ENCODE measurements at places on chromosomes 4 and X.

DNA sequence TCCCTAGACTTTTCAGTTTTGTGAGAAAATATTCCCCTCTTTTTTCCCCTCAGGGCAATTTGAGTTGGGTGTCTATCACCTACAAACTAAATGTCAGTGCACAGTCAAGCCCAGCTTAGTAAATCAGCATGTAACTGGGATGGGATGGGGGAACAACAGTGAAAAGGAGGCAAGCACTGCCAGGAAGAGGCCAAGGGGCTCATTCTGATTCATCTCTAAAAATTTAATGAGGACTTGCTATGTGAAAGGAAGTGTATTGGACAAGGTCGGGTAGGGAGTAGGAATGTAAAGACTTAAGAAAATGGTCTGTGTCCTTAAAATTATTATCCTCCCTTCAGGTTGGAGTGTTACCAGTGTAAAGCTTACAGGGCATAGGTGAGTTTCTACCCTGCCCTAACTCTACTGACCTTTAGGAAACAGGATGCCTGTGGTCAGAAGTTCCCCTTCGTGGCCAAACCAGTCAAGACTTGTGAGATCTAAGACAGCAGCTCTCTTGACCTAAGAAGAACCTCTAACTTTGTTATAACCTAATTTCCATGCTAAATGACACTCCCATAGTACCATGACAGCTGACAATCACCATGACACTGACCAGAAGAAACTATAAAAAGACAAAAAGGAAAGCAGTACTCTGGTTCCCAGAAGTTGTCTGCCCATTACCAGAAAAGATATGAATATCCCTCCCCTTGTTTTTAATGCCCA, 194.4 kb upstream of the LDB2 start:
- H3K27ac ChIP-seq: no peak overlapping the region
- no peak for DNase-seq
- peaks cover 8% of the 10 kb centered on the region for H3K4me1 ChIP-seq
- no peak overlapping the region for H3K4me3 ChIP-seq
- no peaks in the 10 kb centered on the region for H3K27me3 ChIP-seq

GRCh38 chr4:153146961-153147360, 57.3 kb upstream of the TRIM2 start:
- H3K36me3 ChIP-seq: no peaks in the 10 kb centered on the region
- H3K4me1 ChIP-seq: peaks cover 9% of the 10 kb centered on the region
- no peak for DNase-seq
- H3K27ac ChIP-seq: no peak overlapping the region

- H3K27me3 ChIP-seq: no peaks in the 10 kb centered on the region
- DNase-seq: no peak
- H3K4me1 ChIP-seq: peaks cover 8% of the 10 kb centered on the region
- peak overlapping the region; percentile 84 for H3K27ac ChIP-seq
- peak overlapping the region; percentile 53 for H3K4me3 ChIP-seq
- peaks cover 13% of the 10 kb centered on the region for H3K36me3 ChIP-seq
Observed at GRCh38 chr4:145103496-145103895, 5.4 kb downstream of the ABCE1 start.

- H3K27me3 ChIP-seq: peaks cover 4% of the 10 kb centered on the region
- H3K36me3 ChIP-seq: no peaks in the 10 kb centered on the region
- no peak overlapping the region for H3K27ac ChIP-seq
- H3K4me3 ChIP-seq: no peak overlapping the region
- DNase-seq: no peak
Observed at GRCh38 chr4:147560625-147561024, 56.6 kb upstream of the TMEM184C start.
